Tibial nerve (tissue), 4 donors: ENCODE measurements at places on chromosomes 12 and 14. TPM values are rescaled to one million over a fixed set of nuclear protein-coding genes. Genes with fewer than 3 reads are reported as not detected.

DNA sequence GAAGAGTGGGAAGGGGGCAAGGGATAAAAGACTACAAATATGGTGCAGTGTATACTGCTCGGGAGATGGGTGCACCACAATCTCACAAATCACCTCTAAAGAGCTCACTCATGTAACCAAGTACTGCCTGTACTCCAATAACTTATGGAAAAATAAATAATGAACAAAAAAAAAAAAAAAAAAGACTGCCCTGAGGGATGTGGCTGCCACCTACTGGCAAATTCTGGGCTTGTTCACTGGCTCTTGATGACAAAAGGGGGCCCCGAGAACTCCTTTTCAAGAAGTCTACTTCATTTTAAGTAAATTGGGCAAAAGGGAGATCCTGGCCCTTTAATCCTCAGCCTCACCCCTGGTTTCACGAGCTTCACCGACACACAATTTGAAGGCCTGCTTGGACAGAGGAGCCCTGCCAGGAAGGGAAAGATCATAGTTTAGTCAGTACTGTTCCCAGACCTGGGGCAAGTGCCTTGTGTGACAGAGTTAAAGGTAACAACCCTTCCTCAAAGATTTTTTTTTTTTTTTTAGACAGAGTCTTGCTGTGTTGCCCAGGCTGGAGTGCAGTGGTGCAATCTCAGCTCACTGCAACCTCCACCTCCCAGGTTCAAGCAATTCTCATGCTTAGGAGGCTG is 26.1 kb upstream of the STAC3 start:
- DNase-seq: no peak

The SLC41A2 gene
- 23.1 TPM for total RNA-seq

The ALDH1L2 gene
- total RNA-seq: 9.8 TPM

DNA sequence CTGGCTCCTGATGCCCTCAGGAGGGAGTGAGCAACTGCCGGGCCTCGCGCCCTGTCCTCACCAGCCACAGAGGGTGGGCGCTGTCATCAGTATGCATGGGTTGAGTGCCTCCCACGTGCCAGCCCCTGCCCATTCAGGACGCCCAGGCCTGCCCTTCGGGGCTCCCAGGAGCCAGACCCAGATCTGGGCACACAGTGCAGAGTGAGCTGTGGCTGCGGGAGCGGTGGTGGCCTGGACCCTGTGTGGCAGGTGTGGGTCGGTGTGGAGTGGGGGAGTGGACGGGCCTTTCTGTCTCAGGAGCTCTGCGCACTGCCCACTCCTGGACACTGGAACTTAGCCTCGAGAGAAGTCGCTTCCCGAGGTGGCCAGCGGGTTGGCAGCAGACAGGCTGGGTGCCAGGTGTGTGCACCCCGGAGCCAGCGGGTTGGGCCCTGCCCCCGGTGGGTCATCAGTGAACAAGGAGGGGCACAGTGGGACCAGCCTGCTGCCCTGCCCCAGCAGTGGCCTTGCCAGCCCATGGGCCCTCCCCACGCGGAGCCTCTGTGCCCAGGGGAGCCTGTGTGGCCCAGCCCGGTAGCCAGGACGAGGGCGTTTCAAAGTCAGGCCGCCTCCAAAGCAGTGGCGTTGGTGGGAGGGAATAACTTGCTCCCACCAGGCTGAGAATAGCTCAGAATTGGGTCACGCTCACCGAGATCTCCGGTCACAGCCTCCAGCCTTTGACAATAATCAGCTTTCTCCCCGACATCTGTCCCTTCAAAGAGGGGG is 9.5 kb downstream of the TRMT61A start:
- no peak for DNase-seq

DNA sequence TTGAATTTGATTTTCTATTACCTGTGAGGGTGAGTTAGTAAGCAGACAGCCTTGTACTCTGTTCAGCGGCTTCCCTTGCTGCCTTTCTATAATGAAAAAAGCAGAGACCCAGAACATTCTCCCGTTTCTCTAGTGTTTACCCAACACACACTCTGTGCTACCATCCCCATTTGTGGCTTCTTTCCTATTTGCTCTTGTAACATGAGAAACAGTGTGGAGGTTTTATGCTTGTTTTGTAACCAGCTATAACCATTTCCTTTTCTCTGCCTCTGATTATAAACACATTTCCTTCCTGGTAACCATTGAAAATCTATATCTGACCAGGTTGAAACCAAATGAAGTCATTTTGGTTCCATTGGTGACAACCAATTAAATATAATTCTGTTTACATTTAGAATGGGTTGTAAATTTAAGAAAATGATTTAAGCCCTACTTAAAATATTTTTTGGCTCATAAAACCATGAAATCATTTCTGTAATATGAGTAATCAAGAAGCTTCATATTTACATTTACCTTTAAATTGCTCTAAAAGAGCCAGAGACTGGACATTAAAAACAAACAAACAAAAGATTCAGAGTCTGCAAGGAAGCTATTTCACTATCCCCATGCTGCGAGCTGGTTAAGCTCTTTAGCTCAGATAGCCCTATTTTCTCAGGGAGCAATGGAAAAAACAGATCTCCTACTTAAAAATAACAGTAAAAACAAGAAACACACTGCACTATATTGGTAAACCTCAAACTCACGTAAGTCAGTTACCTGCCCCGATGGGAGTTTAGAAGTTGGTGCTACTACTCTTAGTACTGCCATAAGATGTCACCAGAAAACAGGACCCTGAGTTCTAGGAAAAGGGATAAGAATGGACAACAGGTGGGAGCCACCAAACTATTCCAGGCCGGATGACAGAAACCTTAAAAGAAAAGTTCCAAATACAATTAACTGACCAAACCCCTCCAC is 206.5 kb upstream of the EEA1 start:
- DNase-seq: no peak

GRCh38 chr12:103542078-103542477 is 45.0 kb upstream of the STAB2 start:
- DNase-seq: no peak

The FOXM1 gene
- total RNA-seq: 1.1 TPM

The SLC16A7 gene
- total RNA-seq: 35.4 TPM

The SBNO1 gene
- 15.3 TPM for total RNA-seq

The KLHL33 gene
- total RNA-seq: 2.2 TPM

GRCh38 chr14:84555493-84555892 is 974.5 kb upstream of the FLRT2 start:
- DNase-seq: no peak

DNA sequence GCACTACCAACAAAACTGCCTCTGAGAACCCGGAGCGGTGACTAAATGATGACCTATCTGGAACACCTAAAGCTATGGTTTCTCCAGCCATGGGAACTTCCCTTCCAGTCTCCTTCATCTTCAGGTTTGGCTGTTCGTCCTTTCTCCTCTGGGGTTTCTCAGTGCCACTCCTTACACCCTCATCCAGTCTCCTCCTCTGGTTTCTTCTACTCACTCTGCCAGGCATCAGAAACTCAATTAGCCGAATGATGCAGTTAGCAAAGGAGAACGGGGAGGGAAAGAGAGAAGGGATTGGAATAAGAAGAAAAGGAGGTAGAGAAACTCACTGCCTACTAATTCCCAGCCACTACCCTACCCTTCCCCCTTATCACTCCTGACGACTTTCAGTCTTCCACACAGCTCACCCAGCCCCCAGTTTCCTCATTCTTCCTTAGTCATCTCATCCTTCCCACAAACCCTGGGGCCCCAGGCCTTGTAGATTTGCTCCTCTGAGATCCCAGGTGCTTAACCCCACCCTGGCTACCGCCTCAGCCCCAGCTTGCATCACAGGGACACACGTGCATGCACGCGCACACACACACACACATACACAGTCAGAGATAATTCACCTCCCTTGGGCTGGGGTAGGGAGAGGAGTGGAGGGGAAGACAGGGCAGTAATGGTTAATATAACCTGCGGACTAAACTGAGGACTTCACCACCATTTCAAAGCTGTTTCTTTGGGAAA is 13.0 kb downstream of the FGD6 start:
- peak; percentile 38 for DNase-seq

The DTX1 gene
- 38.1 TPM for total RNA-seq

The TGFB3 gene
- total RNA-seq: 3.1 TPM

- peak; percentile 44 for DNase-seq
Measured at GRCh38 chr12:49674318-49674981, 32.8 kb downstream of the FMNL3 start.

- DNase-seq: no peak
Measured at GRCh38 chr12:14369311-14369710, 3.8 kb downstream of the ATF7IP start.

The PIK3C2G gene
- total RNA-seq: not detected

GRCh38 chr12:107302649-107303341 is 209.4 kb upstream of the CRY1 start:
- no peak for DNase-seq

DNA sequence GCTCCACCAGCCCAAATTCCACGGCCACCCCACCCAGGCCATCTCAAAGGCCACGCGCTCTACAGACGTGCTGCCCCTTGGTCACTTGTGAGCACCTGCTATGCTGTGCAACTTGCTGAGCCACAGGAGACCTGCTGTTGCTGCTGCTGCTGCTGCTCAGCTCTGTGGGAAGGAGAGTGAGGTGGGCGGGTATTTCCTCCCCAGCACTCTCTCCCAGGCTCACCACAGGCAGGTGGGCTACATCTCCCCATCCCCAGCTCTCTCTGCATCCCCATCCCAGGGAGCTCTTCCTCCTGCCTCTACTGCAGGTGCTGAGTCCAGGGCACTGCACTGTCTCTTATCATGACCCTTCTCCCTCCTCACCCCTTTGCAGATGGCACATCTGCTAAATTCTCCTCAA is 306.9 kb downstream of the BCL11B start:
- no peak for DNase-seq
